ENCODE measurements at places on chromosomes 3 and 15. TPM values are rescaled to one million over a fixed set of nuclear protein-coding genes. Genes with fewer than 3 reads are reported as not detected.

- peaks cover 17% of the 10 kb centered on the region for H3K4me1 ChIP-seq
- H3K36me3 ChIP-seq: no peaks in the 10 kb centered on the region
- no peak overlapping the region for H3K4me3 ChIP-seq
- DNase-seq: peak; percentile 79
- no peaks in the 10 kb centered on the region for H3K27me3 ChIP-seq
These were observed 584.4 kb upstream of the TBL1XR1 start for GRCh38 chr3:177781686-177782161.

- peak overlapping the region; percentile 83 for H3K4me3 ChIP-seq
- no peaks in the 10 kb centered on the region for H3K27me3 ChIP-seq
- no peaks in the 10 kb centered on the region for H3K36me3 ChIP-seq
- peak; percentile 28 for DNase-seq
These were observed 1.5 kb downstream of the PTPN9 start for GRCh38 chr15:75577401-75578172.

- H3K27me3 ChIP-seq: no peaks in the 10 kb centered on the region
- peaks cover 4% of the 10 kb centered on the region for H3K36me3 ChIP-seq
- no peak overlapping the region for H3K4me3 ChIP-seq
- DNase-seq: no peak
- H3K4me1 ChIP-seq: no peaks in the 10 kb centered on the region
These were observed 153.7 kb downstream of the ANO10 start for GRCh38 chr3:43468133-43468532.

- no peaks in the 10 kb centered on the region for H3K4me1 ChIP-seq
- no peak overlapping the region for H3K4me3 ChIP-seq
- no peak for DNase-seq
- peaks cover 2% of the 10 kb centered on the region for H3K36me3 ChIP-seq
These were observed 57.7 kb downstream of the ARHGEF3 start for GRCh38 chr3:56744016-56744415.

DNA sequence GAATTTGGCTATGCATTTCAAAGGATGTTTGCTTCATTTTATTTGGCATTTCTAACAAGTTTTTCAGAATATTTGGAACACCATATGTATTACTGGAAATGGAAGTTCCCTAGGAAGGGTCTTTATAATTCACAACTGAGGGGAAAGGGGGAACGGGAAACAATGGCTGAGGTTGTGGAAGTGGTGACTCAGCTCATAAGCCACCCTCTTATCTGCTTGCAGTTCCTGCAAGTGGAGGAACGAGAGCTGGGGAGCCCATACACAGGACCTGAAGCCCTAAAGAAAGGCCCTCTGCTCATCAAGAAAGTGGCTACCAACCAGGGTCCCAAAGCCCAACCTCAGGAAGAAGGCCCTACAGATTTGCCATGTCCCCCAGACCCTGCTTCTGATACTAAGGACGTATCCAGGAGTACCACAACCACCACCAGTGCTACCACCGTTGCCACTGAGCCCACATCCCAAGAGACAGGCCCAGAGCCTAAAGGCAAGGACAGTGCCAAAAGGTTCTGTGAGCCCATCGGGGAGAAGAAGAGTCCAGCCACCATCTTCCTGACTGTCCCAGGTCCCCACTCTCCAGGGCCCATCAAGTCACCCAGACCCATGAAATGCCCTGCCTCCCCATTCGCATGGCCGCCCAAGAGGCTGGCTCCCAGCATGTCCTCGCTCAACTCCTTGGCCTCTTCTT, 37.9 kb downstream of the ESYT3 start:
- no peak for DNase-seq
- H3K4me3 ChIP-seq: no peak overlapping the region
- no peaks in the 10 kb centered on the region for H3K36me3 ChIP-seq

DNA sequence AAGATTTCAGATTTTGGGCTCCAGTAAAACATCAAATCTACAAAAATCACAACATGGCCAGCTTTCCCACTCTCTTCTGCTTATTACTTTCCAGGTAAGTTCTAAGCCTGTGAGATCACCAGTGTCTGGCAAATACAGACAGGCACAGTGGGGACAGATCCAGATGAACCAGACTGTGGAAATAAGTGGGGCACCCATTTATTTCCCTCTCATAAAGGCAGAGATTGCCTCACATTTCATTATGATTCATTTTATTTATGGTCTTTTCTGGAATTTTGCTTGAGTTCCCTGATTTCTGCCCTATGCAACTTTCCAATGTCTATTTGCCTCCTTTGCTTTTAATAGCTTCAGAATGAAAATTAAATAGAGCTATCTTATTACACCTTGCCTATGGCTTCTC, 66.8 kb downstream of the GREM1 start:
- no peak overlapping the region for H3K4me3 ChIP-seq
- 0 out of 2 replicates have a peak overlapping the region, but pooled peaks have one; percentile 38 for H3K27ac ChIP-seq
- no peaks in the 10 kb centered on the region for H3K27me3 ChIP-seq
- no peak for DNase-seq

DNA sequence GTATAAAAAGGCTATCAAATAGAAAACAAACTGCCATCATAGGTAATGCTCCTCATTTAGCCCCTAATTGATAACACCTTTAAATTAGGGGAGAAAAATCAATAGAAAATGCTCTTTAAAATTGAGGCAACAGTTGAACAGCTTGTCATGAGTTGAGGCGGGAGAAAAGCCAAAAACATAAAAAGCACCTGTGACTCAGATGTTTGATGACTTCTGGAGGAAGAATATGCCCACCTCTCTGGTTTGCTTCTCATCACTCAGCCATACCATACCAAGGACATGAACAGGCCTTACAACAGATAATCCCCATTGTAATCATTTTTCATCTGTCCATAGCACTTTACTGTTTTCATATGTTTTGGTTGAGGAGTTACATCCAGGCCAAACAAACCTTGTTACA, 246.0 kb downstream of the MYRIP start:
- no peaks in the 10 kb centered on the region for H3K27me3 ChIP-seq
- H3K36me3 ChIP-seq: no peaks in the 10 kb centered on the region
- H3K4me1 ChIP-seq: no peaks in the 10 kb centered on the region
- no peak for DNase-seq

Gene NFKBIZ
- polyA plus RNA-seq: 40.9 TPM

DNA sequence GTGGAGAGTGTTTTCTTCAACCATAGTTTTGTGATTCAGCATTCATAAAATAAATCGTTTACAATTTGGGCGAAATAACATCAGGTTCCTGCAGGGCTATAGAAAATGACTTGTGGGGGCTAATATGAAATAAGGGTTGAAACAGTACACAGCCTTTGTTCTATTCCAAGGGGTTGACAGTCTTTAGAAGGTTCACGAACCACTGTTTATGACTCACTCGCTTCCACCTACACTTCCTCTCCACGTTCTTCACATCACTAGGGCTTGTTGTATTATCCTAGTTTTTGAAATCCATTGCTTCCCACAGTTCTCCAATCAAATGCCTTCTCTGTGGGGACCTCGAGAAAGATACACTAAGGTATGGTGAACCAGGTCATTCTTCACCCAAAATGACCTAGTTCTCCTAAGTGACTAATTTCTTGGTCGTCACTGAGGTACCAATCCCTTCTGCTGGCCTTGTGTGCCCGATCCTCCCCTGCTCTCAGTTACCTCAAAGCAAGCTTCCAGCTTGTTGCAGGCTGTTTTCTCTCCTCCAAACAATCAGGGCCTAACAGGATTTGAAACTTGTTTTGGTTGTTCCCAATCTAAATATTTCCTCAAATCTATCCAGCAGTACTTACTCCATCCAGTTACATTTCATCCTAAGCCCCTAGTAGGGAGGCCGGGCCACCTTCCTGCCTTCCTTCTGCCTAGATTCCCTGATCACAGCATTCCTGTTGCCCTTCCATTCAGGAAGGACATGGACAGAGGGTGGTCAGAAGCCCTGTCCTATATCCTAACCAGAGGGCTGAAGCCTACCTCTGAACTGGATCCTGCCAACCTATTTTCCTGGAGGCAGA, 23.1 kb upstream of the TBL1XR1 start:
- DNase-seq: peak; percentile 22
- H3K4me1 ChIP-seq: no peaks in the 10 kb centered on the region
- no peak overlapping the region for H3K27ac ChIP-seq
- no peaks in the 10 kb centered on the region for H3K36me3 ChIP-seq
- H3K27me3 ChIP-seq: no peaks in the 10 kb centered on the region

GRCh38 chr3:150528354-150528797, 17.9 kb downstream of the SERP1 start:
- H3K4me3 ChIP-seq: no peak overlapping the region
- DNase-seq: peak; percentile 52
- H3K27ac ChIP-seq: no peak overlapping the region
- H3K36me3 ChIP-seq: no peaks in the 10 kb centered on the region

- H3K27me3 ChIP-seq: no peaks in the 10 kb centered on the region
- H3K27ac ChIP-seq: no peak overlapping the region
- H3K4me3 ChIP-seq: no peak overlapping the region
- DNase-seq: no peak
These were observed 84.9 kb upstream of the PSMD6 start for GRCh38 chr3:64108231-64108630.

- no peak overlapping the region for H3K27ac ChIP-seq
- no peaks in the 10 kb centered on the region for H3K36me3 ChIP-seq
- no peak overlapping the region for H3K4me3 ChIP-seq
- H3K4me1 ChIP-seq: peaks cover 2% of the 10 kb centered on the region
These were observed 22.3 kb upstream of the LMOD3 start for GRCh38 chr3:69144631-69145245.

GRCh38 chr15:61102281-61102680, 126.8 kb downstream of the RORA start:
- H3K27ac ChIP-seq: no peak overlapping the region
- H3K27me3 ChIP-seq: peaks cover 4% of the 10 kb centered on the region
- DNase-seq: no peak
- no peaks in the 10 kb centered on the region for H3K36me3 ChIP-seq
- H3K4me1 ChIP-seq: no peaks in the 10 kb centered on the region

DNA sequence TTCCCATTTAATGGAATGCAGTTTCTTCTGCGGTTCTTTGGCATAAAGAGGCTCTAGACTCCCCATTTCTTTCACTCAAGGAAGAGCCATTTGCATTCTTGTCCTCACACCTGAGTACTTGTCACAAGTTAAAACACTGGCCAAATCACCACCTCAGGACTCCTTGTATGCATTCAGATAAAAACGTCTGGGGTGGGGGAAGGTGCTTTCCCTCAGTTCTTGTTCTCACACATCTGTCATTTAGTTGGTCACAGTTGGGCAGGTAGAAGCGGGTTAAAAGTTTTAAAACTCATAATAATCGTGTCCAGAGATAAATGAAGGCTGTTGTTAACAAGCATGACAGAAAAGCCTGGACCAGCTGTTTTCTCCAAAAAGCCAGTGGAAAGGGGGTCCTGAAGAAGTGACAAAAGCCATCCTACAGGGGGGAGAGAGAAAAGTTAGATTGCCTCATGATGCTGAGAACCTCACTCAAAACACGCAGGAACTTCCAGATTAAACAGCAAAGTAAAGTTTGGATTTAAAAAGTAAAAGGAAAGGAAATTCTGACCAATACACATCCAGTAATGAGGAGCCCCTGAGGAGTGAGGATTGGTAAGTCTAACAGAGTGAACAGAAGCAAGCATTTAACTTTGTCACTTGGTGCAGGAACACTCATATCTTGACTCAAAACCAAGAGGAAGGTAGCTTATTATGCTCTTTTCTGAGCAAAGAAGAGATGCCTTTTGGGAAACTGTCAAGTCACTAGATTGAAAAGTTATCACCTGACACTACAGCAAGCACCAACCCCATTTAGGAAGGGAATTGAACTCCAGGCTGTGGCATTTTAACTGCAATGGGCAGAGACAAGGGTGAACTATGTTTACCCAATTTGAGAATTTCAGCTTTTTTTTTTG, 2.8 kb downstream of the BCL2L10 start:
- H3K36me3 ChIP-seq: no peaks in the 10 kb centered on the region
- H3K27ac ChIP-seq: no peak overlapping the region
- DNase-seq: no peak
- peaks cover 34% of the 10 kb centered on the region for H3K27me3 ChIP-seq

DNA sequence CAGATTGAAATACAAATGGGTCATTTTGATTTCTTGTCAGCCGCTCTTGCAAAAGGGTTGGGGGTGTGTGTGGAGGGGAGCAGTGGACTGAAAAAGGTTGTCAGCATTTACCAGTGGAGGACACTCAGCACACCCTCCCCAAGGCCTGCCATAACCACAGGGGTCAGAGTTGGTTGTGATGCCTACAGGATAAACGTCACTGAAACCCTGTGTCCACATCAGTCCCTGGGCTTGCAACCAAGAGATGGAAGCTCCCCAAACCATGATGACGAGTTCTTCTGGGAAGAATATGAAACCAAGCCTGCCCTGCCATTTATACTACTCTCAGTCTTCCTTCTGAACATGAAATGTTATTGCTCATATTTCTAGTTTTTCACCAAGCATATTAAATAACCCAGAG, 54.0 kb upstream of the UMPS start:
- H3K27me3 ChIP-seq: peaks cover 4% of the 10 kb centered on the region
- H3K4me1 ChIP-seq: peaks cover 2% of the 10 kb centered on the region
- DNase-seq: peak; percentile 87
- no peak overlapping the region for H3K4me3 ChIP-seq
- H3K36me3 ChIP-seq: no peaks in the 10 kb centered on the region
- no peak overlapping the region for H3K27ac ChIP-seq

DNA sequence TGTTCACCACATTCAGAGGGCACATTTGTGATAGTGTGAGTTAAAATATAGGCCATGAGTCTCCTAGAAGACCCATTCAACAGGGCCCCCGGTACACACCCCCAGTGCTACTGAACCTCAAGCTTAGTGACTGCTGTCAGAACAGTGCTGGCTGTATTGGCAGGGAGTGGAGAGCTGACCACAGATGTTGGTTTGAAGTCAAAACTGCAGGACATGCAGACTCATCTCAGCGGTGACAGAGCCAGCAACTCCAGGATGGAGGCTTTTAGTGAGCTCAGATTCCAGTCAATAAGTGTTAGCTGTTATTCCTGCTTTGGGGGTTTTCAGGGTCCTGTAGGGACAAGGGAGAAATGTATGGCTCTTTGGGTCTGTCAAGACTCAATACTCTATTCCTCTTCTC, 29.1 kb downstream of the PRR20G start:
- H3K4me3 ChIP-seq: no peak overlapping the region
- peaks cover 12% of the 10 kb centered on the region for H3K27me3 ChIP-seq
- no peaks in the 10 kb centered on the region for H3K36me3 ChIP-seq

Gene MME
- 11.7 TPM for polyA plus RNA-seq

Gene TRH
- not detected for polyA plus RNA-seq

- no peak overlapping the region for H3K27ac ChIP-seq
- peaks cover 2% of the 10 kb centered on the region for H3K36me3 ChIP-seq
- peak; percentile 40 for DNase-seq
- H3K4me3 ChIP-seq: no peak overlapping the region
These were observed 34.3 kb downstream of the CCDC66 start for GRCh38 chr3:56591262-56591661.

- 0 out of 2 replicates have a peak, but pooled peaks cover 4% of the 10 kb centered on the region for H3K27me3 ChIP-seq
- no peaks in the 10 kb centered on the region for H3K4me1 ChIP-seq
- H3K4me3 ChIP-seq: no peak overlapping the region
- no peak for DNase-seq
- no peaks in the 10 kb centered on the region for H3K36me3 ChIP-seq
- H3K27ac ChIP-seq: no peak overlapping the region
These were observed 66.4 kb downstream of the SRGAP3 start for GRCh38 chr3:9183011-9183410.

GRCh38 chr15:63601704-63602185, 4.6 kb downstream of the FBXL22 start:
- H3K4me3 ChIP-seq: peak overlapping the region; percentile 63
- no peak for DNase-seq
- H3K4me1 ChIP-seq: peaks cover 20% of the 10 kb centered on the region
- H3K36me3 ChIP-seq: no peaks in the 10 kb centered on the region

Gene MRPL46
- polyA plus RNA-seq: 28.1 TPM
